Inflammatory macrophage treated with lipopolysaccharide for 4 hours (primary cell): ENCODE measurements at places on chromosomes 2 and 18.
A peak's percentile ranks its signal among the peaks of the same experiment; 100 is the strongest.

DNA sequence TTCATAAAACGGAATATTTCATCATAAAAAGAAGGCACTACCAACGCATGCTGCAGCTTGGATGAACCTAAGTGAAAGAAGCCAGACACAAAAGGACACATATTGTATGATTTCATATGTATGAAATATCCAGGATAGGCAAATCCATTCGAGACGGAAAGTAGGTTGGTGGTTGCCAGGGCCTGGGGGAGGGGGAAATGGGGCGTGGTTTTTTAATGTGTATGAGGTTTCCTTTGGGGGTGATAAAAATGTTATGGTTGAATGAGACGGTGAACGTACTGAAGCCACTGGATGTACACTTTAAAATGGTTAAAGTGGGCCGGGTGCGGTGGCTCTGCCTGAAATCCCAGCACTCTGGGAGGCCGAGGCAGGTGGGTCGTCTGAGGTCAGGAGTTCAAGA is 20.0 kb upstream of the SPATA3 start:
- DNase-seq, result no peak

GRCh38 chr2:66962716-66963115 is 434.4 kb upstream of the ETAA1 start:
- DNase-seq, result no peak

DNA sequence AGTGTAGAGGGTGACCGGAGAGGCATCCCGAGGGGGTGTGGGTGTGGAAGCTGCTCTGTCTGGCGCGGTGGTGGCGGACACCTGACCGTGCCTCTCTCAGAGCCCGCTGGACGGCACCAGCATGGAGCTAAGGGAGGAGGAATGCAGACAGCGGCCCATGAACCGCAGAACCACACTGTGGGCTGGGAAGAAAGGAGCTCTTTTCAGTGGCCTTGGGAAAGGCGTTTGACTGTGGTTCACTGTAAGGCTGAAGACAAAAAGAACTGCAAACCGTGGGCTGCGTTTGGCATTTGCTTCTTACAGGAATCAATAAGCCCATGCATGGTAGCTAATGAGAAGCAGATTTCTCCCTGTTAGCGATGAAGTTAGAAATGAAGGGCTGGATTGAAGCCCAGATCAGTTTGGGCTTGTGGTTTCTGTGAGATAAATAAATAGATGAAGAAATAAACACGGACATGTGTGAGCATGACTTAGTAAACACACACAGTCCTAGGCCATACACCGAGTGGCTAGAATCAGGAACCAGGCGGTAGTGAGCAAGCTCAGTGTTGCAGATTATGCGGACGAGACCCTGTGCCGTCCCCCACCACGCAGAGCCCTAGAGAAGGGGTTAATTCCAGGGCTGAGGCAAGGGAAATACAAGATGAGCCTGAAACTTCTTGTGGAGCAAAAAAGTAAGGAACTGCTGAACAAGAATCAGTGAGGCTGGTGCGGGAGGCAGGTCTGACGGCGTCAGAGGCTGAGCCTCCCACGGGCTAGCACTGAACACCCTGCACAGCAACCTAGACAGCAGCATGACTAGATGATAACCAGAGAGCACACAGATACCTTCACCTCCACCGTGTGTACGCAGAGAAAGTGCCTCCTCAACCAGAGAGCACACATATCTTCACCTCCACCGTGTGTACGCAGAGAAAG is 29.3 kb upstream of the NFATC1 start:
- no peak for DNase-seq

- peak; percentile 36 for DNase-seq
Observed at GRCh38 chr18:21741562-21742314, 1.1 kb downstream of the MIB1 start.

GRCh38 chr2:108436976-108437375 is 12.0 kb upstream of the GCC2 start:
- DNase-seq, result no peak
